Thymus (tissue), 14 donors: ENCODE measurements at places on chromosomes 7 and 10.

- H3K36me3 ChIP-seq = no peaks in the 10 kb centered on the region
- no peaks in the 10 kb centered on the region for H3K27me3 ChIP-seq
- no peak overlapping the region for H3K4me3 ChIP-seq
- no peak for DNase-seq
- H3K4me1 ChIP-seq = no peaks in the 10 kb centered on the region
Measured at GRCh38 chr10:76015245-76015644, 583.8 kb downstream of the LRMDA start.

- peak; percentile 83 for DNase-seq
- H3K4me3 ChIP-seq = peak overlapping the region; percentile 42
- H3K27ac ChIP-seq = peak overlapping the region; percentile 87
Measured at GRCh38 chr7:142626420-142627035, 122.7 kb upstream of the PRSS1 start.

DNA sequence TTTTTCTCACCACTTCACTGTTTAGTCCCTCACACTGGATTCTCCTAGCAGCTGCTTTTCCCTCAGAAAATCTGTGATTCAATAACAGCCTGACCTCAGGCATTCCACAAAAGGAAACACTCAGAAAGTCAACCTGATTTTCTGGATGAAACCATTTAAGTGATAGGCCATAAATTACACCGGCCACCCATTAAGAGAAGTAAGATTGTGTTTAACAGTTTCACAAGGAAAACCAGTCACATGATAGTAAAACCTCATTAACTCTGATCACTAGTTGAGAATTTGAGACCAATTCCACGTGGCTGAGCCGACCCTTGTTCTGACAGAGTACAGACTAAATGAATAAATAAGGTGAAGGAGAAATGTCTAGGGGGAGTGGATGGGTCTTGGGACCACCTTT, 7.7 kb downstream of the GRM8 start:
- no peak for DNase-seq
- H3K36me3 ChIP-seq = no peaks in the 10 kb centered on the region
- peaks cover 37% of the 10 kb centered on the region for H3K27me3 ChIP-seq
- no peaks in the 10 kb centered on the region for H3K4me1 ChIP-seq

DNA sequence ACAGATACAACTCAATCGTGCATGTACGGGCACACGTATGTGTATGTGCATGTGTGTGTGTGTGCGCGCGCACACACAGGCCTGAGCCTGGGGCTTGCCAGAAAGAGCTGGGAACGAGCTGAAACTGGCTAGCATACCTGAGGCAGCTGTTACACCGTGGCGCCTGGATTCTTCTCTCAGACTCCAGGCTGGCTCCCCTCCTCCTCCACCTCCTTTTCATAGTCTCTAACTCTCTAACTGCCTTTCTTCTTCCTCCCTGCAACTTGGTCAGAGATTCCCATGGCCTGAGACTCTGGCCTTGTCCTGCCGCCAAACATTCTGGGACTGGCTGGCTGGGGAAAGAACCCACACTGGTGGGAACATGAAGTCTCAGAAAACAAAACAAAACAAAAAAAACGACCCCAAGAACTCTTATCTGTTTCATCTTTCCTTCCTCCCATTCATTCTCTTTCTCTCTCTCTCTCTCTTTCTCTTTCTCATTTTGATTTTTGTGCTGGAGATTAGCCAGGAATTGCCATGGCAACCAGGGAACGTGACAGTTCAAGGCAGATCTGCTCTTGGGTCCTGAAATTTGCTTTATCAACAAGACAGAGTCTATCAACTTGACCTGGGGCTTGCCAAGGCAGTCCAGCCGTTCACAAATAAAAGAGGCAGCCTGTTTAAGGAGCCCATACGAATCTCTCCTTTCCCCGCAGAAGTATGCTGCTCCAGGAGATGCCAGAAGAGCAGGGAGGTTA, 76.8 kb upstream of the SEM1 start:
- no peaks in the 10 kb centered on the region for H3K4me1 ChIP-seq
- no peak overlapping the region for H3K4me3 ChIP-seq
- no peak for DNase-seq
- no peak overlapping the region for H3K27ac ChIP-seq

DNA sequence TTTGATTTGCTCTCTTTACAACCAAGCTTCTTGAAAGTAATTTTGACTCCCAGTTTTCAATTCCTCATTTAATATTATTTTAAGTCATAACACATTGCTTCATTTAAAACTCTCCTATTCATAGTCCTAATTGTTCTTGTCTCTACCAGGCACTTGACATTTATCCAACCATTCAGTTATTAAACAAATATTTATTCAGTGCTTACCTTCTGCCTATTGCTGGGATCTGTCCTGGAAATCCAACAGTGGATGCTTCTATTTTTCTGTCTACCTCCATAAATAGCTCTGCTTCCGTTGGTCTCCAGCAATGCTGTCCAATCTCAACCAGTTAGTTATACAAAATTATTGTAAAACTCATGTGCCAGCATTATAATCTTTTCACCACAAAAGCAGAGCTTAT, 615.1 kb downstream of the ZWINT start:
- no peaks in the 10 kb centered on the region for H3K36me3 ChIP-seq
- H3K4me3 ChIP-seq = no peak overlapping the region
- DNase-seq = no peak
- H3K4me1 ChIP-seq = no peaks in the 10 kb centered on the region
- no peaks in the 10 kb centered on the region for H3K27me3 ChIP-seq
- H3K27ac ChIP-seq = no peak overlapping the region

DNA sequence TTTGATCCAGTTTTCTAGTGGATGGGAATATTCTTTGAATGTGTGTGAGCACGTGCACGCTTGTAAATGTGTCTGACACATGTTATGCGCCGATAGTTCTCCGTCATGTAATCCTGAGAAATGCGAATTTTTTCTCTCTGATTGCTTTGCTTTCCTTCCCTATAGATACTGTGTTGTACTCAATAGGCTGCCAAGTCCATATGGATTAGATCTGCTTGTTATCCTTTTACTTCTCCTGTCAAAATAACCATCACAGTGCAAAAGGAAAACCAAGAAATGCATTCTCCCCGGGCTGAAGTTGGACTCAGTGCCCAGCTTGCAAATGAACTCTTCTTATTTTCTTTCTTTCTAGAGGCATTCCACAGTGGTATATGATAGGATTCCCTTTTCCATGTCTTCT, 131.9 kb downstream of the KIAA1217 start:
- no peak overlapping the region for H3K4me3 ChIP-seq
- no peaks in the 10 kb centered on the region for H3K27me3 ChIP-seq
- H3K36me3 ChIP-seq = no peaks in the 10 kb centered on the region
- no peaks in the 10 kb centered on the region for H3K4me1 ChIP-seq
- DNase-seq = no peak
- no peak overlapping the region for H3K27ac ChIP-seq

DNA sequence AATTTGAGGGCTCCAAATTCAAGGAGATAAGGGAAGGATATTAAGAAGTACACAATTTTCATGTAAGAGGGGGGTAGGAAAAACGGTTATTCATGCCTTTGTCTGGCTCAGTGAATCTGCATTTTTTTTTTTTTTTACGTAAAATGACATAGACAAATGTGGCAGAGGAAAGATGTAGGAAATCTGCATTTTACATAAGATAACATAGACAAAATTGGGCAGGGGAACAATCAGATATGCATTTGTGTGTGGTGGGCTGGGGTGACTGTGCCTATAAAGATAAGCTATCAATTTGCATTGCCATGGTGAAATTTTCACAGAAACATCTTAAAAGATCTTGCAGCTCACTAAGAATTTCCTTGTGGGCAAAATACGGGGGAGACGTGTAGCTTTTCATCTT, 92.7 kb upstream of the GPR141 start:
- no peak overlapping the region for H3K4me3 ChIP-seq
- no peaks in the 10 kb centered on the region for H3K4me1 ChIP-seq
- no peak for DNase-seq
- H3K36me3 ChIP-seq = no peaks in the 10 kb centered on the region

DNA sequence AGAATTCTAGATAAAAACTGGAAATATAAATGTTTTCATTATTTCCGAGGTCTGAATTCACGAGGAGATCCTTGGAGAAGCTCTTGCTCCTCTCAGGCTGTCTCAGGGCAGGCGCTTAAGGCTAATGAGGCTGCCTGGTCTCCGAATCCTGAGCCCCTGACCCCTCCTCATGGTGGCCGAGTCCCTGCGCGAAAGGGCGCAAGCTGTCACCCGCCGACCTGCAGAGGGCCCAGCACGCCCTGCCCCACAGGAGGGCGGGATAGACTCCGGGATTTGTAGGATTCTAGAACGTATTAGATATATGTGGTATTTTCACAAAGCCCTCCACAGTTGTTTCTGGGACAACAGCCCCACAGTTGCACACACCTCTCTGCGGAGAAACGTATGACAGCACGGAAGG, 284.1 kb downstream of the ABCA13 start:
- H3K36me3 ChIP-seq = no peaks in the 10 kb centered on the region
- H3K27ac ChIP-seq = no peak overlapping the region
- no peak for DNase-seq
- no peaks in the 10 kb centered on the region for H3K4me1 ChIP-seq
- no peaks in the 10 kb centered on the region for H3K27me3 ChIP-seq
